ENCODE measurements at places on chromosomes 3 and 15.
A peak's percentile ranks its signal among the peaks of the same experiment; 100 is the strongest.

DNA sequence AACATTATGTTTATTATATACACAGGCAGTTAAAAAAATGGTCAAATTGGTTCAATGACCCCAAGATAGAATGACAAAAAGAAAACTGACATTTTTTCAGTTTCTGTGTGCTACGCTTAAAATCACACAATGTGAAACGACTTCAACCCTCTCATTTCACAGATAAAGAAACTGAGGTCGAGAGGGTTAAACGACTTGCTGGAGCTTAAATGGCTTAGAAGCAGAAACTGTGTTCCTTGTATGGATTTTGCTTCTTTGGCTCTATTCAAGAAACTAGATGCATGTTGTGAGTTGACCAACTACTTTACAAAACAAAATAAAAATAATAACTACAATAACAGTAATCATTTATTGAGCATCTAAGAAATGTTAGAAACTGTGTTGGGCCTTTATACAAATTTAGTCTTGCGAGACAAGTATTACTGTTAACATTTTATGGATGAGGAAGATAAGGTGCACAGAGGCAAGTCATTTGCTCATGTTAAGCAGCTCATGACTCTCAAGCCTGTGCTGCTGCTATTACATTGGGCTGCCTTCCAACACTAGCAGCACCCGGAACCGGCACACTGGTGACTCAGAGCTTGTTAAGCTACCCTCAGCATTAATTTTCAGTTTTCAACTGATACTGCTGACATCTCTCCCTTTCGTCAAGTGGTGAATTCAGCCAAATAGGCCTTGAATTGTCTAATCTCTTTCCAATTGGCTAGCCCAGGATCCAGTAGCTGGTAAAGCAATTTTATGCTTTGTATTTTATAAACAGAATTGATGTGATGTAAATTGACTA lies 487.6 kb downstream of the NAALADL2 start:
- DNase-seq = peak; percentile 23

DNA sequence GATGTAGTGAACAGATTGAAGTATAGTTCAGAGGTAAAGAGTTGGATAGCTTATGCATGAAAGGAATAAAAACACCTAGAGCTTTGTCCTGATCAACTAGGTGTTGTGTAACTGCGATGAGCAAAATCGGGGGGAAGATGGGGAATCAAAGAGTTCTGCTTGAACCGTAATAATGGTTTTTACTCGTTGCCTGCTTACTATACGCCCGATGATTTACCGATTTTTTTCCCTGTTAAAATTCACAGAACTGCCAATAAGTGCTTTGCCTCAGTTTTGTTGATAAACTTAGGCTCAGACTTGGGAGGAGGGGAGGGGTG lies 783 bp upstream of the DNAJB11 start:
- DNase-seq = no peak

GRCh38 chr3:94525043-94525442 lies 462.2 kb downstream of the NSUN3 start:
- DNase-seq = no peak

GRCh38 chr15:32994810-32995424 lies 199.6 kb downstream of the FMN1 start:
- no peak for DNase-seq

- peak; percentile 54 for DNase-seq
Measured at GRCh38 chr3:150469031-150469930, 61.2 kb downstream of the TSC22D2 start.

GRCh38 chr3:20060974-20061685 lies 20.9 kb downstream of the KAT2B start:
- no peak for DNase-seq

GRCh38 chr3:9780458-9780812 lies 10.7 kb upstream of the CAMK1 start:
- DNase-seq = no peak

DNA sequence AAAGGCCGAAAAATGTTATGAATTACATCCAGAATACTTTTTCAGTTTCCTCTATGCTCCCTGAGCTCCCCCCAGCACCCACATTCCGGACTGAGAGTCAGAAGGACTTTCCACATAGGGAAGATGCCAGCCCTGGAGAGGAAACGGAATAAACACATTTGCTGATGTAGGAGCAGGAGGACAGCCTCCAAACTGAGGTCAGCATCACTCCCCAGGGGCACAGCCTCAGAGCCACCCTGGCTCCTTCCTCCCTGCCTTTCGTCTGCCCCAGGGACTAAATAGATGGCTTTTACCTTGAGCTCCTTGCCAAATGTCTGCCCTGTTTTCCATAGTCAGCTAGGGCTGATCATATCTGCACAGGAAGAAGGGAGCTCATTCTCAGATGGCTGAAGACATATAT lies 22.6 kb upstream of the SLCO2A1 start:
- no peak for DNase-seq

GRCh38 chr3:170513642-170514041 lies 72.2 kb downstream of the SLC7A14 start:
- DNase-seq = no peak

DNA sequence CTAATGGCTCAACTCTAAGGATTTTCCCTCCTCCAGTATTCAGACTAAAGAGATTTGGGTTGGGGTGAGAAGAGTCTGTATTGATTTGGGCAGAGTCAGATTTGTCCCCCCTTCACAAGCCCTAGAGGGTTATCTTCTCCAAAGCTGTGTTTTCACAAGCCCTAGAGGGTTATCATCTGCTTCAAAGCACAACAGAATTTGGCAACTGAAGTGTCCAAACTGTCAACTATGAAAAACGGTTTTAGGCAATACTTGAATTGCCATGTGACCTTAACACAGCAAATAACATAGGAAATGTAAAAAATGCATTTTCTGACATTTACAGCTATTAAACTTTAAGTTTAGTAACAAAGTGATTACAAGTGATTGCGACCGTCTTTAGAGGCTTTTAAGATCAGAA lies 119.9 kb downstream of the IMPG2 start:
- no peak for DNase-seq

- DNase-seq = no peak
Measured at GRCh38 chr3:164375995-164376394, 702.3 kb downstream of the SI start.

GRCh38 chr3:42544492-42545283 lies 37.1 kb downstream of the SEC22C start:
- no peak for DNase-seq
